ENCODE measurements at places on chromosomes 5 and 9.

DNA sequence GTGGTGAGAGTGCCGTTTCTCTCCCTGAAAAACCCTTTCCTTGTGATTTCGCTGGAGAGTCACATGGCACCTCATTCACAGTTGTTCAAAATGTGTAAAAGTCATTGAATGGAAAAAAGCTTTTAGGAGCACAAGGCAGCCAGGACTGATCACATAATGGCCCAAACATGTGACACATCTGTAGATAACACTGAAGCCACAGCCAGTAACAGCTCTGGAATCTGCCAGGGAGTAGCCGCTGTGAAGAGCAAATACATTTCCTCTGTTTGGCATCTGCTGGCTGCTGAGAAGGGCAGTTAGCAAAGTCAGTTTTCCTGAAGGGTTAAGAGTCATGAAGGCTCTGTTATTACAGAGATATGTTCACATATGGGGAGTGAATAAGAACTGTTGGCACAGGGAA lies 271.8 kb downstream of the NNT start:
- DNase-seq = no peak

- DNase-seq = no peak
These were observed 612.1 kb downstream of the MTRR start for GRCh38 chr5:8481007-8481406.

DNA sequence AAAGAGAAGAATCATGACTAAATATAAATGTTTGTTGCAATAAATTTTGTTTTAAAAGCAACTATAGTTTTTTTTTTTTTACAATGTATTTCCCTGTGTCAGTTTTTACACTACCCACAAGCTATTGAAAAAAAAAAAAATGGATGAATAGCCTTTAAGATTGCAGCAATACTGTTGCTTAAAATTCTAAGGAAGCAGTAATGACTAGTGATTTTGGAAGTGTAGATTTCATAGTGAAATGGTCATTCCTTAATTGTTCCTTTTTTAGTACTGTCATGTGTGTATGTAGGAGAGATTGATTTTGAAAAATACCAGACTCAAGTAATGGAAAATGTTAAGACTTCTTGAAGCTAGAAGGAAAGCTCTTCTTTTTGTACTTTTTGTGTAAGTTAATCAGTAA lies 53.1 kb downstream of the NDUFS4 start:
- DNase-seq = no peak

DNA sequence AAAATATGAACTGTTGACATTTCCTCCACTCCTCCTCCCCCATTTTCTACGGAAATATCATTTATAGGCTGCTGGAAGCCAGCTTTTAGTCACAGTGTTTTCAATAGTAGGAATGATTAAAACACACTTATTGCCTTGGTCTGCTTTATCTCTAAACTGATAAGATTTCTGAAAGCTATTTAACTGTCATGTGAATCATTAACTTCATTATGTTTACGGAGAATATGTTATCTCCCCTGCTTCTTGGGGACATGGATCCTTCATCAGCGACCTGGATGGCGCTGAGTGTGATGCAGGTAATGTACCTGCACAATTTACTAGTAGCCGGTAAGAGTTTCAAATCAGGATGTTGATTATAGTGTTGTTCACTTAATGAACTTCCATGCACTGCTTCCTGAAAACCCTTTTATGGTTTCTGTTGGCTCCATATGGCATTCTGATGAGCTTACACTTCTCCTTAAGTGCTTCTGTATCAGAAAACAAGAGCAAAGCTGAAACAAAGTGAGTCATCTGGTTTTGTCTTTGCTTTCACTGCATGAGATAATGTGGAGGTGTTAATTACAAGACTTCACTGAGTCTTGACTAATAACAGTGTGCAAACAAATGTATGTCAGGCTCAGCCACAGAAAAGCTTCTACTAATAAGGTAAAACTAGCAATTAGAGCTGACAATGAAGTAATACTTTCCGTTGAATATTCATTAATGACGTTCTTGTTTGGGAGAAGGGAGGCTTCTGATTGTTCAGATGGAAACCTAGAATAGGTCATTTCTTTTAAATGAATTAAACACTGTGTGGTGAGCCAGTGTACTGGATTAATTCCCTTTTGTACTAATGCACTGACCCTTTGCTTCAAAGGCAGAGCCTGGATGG lies 162.4 kb upstream of the ZNF608 start:
- DNase-seq = no peak

DNA sequence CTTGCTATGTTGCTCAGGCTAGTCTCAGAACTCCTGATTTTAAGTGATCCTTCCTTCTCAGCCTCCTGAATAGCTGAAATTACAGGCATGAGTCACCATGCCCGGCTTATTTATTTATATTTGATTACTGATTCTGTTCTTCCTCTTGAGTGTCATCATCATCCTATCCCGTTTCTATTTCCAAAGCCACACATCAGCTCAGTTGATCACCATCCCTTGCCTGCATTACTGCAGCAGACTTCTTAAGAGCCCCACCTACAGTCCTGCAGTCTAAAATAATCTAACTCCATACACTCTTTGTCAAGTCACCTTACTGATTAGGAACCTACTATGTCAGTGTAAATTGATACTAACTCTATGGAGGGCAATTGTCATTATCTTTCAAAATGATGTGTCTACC lies 138.9 kb upstream of the RAI14 start:
- DNase-seq = no peak

GRCh38 chr9:24488896-24489295 lies 56.8 kb downstream of the IZUMO3 start:
- DNase-seq = no peak

DNA sequence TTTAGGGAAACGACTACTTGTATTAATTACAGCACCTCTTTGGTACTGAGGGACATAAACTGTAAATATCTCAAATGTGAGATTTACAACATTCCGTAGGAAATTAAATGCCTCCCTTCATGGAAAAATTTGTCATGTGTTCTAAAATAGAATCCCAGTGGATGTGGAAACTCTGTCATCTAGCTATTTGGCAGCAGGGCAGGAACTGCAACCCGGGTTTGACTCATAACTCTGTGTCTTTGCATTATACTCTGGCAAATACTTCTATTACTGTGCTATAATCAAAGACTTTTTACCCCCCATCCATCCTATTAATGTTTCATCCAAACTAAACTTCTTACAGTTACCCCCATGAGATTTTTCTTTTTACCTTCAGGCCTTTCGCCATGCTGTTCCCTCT lies 6.6 kb downstream of the PLPPR1 start:
- no peak for DNase-seq

DNA sequence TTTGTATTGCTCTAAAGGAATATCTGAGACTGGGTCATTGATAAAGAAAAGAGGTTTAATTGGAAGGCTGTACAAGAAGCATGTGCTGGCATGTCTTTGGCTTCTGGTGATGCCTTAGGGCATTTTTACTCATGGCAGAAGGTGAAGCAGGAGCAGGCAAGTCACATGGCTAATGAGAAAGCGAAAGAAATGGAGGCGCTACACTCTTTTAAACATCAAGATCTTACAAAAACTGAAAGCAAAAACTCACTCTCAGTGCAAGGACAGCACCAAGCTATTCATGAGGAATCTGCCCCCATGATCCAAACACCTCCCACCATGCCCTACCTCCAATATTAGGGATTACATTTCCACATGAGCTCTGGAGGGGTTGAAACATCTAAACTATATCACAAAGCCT lies 1458.8 kb upstream of the ACO1 start:
- DNase-seq = no peak

DNA sequence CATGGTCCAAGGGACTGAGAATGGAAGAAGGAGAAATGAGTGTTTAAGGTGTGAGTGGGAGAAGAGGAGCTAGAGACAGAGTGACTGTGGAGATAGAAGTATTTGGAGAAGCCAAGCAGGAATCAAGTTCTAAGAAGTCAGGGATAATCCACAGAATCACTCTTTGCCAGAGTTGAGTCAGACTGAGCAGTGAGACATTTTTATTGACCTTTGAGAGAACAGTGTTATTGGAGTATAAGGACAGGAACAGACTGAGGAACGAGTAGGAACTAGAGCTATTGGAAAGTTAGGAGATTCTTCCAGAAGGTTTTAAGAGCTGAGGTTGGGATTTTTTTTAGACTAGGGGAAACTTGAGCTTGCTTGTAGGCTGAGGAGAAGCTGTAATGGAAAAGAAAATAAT lies 37.2 kb downstream of the RCL1 start:
- no peak for DNase-seq

DNA sequence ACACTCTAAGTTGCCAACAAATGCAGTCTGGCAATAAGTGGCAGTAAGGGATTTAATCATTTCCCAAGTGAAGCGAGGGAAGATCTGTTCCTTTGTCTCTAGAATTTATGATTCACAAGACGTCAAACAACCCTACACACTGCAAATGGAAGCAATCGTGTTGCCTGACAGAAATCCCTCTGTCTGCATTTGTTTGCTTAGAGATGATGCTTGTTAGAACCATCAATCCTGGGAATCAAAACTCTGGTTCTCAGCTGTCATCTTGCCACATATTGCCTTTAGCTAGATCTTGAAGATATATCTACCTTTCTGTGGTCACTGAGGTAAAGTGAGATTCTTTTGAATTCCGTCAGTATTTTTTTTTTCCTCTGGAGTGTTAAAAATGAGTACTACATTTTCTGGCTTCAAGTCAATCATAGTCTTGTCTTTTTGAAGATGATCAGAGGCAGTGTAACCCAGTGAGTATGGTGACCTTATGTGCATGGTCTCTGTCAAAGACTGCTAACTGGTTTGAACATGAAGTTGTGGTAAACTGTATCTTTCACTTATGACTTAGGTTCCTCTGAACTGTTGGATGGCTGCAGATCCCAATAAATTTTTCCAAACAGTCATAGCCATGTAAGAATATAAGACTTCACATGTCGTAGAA lies 106.4 kb upstream of the STARD4 start:
- DNase-seq = no peak

DNA sequence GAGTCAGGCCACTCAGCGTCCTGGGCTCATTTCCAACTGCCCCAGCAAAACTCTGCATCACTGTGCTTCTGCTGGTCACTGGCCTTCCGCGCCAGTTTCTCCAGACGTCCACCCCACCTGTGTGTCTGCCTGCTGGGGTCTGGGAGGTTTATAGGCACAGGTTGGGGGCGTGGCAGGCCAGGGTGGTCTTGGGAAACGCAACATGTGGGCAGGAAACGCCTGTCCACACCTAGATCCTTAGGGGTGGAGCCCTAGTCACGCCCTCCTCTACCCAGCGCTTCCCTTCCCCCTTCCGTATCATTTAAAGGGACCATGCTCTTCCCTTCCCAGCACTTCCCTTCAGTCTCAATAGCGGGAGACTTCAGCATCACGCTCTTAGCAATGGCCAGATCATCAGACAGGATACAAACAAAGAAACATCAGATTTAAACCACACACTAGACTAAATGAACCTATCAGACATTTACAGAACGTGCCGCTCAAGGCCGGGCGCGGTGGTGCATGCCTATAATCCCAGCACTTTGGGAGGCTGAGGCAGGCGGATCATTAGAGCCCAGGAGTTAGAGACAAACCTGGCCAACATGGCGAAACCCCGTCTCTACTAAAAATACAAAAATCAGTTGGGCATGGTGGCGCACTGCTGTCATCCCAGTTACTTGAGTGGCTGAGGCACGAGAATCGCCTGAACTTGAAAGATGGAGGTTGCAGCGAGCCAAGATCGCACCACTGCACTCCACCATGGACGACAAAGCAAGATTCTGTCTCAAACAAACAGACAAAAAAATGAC lies 11.8 kb upstream of the BTNL9 start:
- no peak for DNase-seq

DNA sequence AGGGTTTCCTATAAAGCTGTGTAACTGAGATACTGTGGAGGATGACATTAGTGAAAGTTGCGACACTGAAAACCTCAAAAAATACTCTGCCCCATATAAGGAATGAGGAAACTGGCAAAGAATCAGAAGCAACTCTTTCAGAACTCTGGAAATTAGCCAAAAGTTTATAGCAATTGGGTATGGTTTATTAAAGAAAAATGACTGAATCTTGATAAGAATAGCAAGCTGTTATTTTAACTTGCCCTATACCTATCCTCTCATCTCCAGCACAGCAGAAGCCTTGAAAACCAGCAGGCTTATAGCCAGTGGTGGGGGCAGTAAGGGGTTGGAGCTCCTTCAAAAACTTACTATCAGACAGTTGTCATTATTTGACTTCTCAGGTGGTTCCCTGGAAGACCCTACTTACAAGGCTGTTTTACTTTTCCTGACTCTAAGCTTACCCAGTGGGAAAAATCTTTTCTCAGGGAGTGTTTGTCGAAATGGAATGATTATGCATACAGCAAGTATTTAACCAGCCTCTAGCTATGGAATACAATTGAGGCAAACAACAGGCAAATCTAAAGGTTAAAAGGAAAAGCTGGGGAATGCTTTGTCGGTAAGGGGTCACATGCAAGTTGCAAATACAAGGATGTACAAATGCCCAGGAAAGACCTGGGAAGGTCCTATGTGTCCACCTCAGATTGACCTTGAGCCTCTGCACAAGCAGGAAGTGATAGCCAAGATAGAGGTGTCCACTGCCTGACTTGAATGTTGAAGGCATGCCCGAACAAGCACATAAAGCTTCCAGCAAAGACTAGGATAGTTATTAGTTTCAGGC lies 21.0 kb upstream of the FAM151B start:
- no peak for DNase-seq

DNA sequence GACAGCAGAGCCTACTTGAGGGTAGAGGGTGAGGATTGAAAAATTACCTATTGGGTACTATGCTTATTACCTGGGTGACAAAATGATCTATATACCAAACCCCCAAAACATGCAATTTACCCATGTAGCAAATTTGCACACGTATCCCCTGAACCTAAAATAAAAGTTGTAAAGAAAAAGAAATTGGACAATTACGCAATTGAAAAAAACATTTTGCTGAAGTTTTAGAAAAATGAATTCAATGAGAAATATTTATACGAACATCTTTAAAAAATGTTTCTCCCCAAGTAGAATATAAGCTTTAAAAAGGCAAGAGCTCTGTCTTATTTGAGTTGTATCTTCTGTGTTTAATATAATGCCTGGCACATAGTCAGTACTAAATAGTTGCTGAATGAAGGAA lies 30.3 kb upstream of the TRAF1 start:
- no peak for DNase-seq

- no peak for DNase-seq
These were observed 19.9 kb downstream of the PNPLA7 start for GRCh38 chr9:137530331-137530730.

- peak; percentile 28 for DNase-seq
These were observed 143.6 kb downstream of the LHFPL2 start for GRCh38 chr5:78504704-78505677.
